Activated CD4-positive, alpha-beta T cell treated with anti-CD3 and anti-CD28 coated beads, Interleukin-2, amount 50 U/mL, for 24 hours (primary cell): ENCODE measurements at places on chromosomes 4 and X.

DNA sequence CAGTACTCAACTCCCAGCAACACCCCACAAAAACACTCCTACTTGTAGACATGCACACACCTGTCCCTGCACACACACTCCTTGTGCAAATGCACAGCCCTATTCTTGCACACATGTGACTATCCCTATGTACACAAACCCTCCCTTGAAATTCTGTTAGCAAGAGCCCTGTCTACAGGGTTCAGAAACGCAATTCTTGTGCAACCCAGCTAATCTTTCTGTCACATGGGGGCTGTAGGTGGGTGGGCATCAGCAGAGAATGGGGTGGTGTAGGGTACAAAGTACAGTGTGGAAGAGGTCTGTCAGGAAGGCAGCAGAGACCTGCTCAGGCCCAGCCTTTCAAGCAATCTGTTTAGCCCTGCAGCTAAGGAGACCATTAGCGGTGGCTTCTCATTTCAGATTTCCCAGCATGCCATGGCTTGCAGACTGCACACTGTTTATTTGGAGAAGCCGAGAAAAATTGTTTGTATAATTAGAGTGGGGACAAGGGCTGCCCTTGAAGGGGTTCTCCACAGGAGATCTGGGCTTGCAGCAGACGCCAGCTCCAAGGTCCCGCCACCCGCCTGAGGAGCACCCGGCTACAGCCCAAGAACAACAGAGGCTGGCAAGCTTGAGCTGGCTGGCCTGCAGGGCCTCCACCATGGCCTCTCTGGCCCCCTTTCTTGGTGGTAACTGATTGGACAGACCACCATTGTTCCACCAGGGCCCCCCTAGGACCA, 144.0 kb upstream of the PJA1 start:
- DNase-seq = no peak

GRCh38 chrX:39966176-39966575, 131.6 kb downstream of the BCOR start:
- DNase-seq = no peak

- no peak for DNase-seq
Observed at GRCh38 chr4:73721435-73721834, 18.9 kb upstream of the CXCL8 start.

DNA sequence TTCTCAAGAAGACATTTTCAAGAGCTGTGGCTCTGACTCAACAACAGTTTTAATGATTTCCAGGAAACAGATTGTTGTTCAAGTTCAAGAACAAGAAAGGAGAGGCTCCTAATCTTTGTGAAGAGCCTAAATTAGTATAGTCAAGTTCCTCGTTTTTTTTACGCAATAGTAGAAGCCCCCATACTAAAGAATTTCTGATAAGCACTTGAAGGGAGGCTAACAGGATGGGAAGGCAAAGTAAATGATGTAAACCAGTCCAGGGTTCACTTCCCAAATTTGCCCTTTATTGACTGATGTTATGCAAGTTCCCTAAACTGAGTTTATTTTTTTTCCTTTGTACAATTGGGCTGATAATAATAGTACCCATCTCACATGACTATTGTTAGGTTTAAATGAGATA, 178.2 kb downstream of the RTL9 start:
- no peak for DNase-seq

- no peak for DNase-seq
Observed at GRCh38 chr4:8860892-8861575, 10.6 kb downstream of the HMX1 start.

- no peak for DNase-seq
Observed at GRCh38 chrX:20026278-20026677, 35.4 kb upstream of the BCLAF3 start.

DNA sequence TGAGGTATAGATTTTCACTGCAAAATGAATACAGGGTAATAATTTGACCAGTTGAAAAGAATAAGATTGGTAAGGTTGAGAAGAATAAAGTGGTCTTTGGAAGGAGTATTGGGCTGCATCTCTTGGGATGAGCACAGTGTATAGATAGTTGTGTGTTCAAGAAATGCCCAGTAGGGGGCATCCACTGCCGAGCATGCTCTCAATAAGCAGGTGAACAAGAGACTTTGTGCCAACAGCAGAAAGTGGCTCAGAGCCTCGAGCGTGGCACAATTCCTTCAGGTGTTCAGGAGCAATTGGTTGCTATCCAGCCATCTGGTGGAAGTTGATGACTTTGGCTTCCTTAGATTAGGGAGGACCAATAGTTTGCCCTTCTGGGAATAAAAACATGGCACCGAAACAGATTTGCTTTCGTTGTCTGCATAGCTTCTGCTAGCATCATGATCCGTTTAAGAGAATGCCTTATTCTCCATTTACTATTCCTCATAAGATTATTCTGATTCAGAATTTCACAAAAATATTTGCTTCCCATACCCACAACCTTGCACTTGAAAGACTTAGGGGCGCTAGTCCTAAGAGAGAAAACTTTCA, 258.1 kb upstream of the NEIL3 start:
- no peak for DNase-seq

DNA sequence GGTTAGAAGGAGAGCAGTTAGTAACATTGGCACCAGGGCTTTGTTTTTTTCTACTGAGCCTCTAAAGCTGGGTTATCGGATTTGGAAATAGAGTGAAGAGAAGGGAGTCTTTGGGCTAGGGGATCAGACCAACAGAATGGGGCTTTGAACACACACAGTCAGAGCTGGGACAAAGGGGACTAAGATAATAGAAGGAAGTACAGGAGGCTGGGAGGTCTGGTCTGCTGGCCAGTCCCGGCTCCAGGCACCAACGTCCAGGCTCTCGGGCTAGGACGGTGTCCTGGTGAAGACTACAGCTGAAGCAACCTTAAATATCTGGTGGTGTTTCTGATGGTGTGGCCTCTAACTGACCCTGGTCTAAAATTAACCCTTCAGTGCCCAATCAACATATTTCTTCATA, 57.5 kb downstream of the HHIP start:
- no peak for DNase-seq

DNA sequence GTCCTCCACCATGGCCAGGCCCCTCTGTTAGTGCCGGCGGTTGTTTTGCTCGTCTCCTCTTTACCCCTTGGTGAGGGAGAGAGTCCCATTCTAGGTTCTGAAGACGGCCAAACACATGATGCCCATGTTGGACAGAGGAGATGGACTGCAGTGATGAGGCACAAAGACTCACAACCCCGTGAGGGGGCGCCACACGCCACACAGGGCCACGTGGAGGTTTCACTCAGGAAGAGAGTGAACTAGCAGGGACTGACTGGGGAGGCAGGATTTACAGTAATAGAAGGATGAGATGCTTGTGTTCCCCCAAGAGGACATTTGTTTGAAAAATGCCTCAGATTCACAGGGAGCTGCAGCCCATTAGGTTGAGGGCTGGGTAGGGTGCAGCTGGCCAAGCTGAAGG, 655.3 kb upstream of the FRG1 start:
- no peak for DNase-seq

DNA sequence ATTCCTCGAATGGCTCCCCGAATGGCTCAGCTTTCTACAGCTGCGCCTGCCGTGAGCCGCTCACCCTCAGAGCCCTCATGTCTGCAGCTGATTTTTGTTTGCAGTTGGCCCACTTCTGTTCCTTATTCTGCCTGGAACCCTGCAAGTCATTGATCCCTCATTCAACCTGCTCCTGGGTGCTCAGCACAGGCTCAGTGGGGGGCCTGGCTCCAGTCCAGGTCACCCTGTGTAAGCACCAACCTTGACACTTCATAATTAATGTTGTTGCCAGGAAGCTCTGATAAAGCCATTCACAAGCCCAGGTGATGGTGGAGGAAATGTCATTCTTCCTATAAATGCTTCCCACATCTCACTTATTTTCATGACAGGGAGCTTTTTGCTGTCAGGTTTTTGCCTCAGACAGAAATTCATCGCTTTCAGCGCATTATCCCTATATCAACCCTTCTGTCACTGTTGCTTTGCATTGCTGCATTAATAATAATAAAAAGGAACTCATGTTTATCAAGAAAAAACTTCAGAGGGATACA, 85.7 kb downstream of the F11 start:
- DNase-seq = no peak

- DNase-seq = no peak
Observed at GRCh38 chrX:119382606-119383005, 16.5 kb upstream of the SLC25A43 start.

- no peak for DNase-seq
Observed at GRCh38 chr4:6121941-6122340, 78.4 kb downstream of the JAKMIP1 start.

- no peak for DNase-seq
Observed at GRCh38 chr4:74660866-74661265, 133.5 kb downstream of the BTC start.

DNA sequence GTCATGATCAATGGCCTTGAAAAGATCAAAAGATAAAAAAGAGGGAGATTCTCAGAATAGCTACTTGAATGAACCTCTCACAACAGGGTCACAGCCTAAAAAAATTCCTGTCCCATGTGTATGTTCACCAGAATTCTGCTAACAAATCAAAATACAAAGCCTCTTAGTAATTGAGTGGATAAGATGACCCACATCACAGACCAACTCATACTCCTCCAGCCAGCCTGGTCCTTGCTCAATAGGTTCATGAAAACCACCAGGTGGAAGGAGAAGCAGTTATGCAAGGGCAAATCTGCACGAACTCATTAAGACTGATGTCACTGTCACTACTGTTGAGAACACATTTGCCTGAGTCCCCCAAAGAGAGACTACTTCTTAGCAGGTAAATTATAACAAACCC, 21.5 kb downstream of the WDFY3 start:
- no peak for DNase-seq

GRCh38 chr4:66376396-66376795, 706.1 kb upstream of the EPHA5 start:
- no peak for DNase-seq
